Thymus (tissue), 14 donors: ENCODE measurements at places on chromosomes 2 and 18. TPM values are rescaled to one million over a fixed set of nuclear protein-coding genes. Genes with fewer than 3 reads are reported as not detected.

DNA sequence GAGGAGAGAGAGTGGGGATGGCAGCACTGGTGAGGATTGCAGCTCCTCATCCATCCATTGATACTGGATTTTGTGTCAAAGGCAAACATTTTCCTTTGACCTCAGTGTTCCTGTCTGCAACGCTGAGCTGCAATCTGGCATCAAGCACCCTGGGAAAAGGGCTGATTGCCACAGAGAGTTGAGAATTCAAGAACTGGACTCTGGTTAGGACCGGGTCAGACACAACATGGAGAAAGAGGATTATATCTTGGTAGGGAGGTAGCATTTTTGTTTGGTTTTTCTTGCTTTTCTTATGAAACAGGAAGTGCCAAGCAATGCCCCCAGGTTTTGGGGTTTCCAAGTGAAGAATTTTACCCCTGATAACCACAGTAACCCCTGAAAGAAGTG is 81.9 kb upstream of the PKDCC start:
- DNase-seq, result no peak
- H3K4me3 ChIP-seq, result no peak overlapping the region
- no peaks in the 10 kb centered on the region for H3K27me3 ChIP-seq
- H3K4me1 ChIP-seq, result peaks cover 49% of the 10 kb centered on the region
- H3K27ac ChIP-seq, result peak overlapping the region; percentile 66

DNA sequence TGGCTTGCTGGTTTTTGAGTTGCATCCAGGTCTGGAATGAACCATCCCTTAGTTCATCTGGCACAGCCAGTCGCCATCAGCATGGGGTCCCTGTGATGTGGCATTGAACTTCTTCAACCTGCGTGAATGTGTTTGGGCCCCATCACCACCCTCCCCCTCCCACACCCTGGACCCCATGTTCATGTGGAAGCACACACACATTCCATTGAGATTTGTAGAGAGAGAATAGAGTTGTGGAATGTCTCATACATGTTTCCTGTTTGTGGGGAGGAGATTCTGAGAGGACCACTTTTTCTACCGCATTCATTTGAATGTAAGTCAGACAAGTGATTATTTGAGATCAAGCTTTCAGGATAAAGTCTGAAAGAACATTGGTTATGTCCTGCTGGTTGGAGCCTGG is 117.6 kb upstream of the EML6 start:
- peaks cover 57% of the 10 kb centered on the region for H3K4me1 ChIP-seq
- H3K36me3 ChIP-seq, result peaks cover 3% of the 10 kb centered on the region
- no peaks in the 10 kb centered on the region for H3K27me3 ChIP-seq
- H3K27ac ChIP-seq, result peak overlapping the region; percentile 40
- no peak for DNase-seq
- no peak overlapping the region for H3K4me3 ChIP-seq

DNA sequence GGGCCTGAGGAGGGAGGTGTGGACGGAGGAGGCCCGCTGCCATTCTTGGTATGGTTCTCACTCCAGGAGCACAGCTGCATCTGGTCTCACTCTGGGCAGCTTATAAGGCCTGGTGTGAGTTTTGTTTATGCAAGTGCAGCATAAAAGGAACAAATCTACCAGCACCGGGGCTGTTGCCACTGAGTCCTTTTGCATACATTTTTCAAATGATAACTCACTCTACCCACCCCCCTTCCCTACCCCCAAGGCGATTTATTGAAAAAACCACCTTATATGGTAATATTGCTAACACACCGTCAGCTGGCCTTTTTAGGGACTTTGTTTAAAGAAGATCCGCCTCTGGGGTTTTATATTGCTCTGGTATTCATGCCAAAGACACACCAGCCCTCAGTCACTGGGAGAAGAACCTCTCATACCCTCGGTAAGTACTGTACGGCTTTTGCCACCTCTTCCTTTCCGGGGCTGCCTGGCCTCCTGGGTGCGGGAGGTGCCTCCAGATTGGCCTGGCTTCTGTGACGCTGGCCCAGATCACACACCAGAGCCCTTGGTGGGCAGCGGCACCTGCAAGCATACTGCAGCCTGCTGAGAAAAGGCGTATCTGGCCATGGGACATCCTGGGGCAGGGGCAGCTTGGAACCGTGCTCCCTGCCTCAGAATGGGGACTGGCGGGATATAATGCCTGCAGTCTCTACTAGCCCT is at the start of gene ACTG2:
Gene ACTG2, plus strand, starts transcription at position 378 of the 699 bp plus-strand sequence. CDS start 8,304 bp downstream, outside the sequence.
- H3K27ac ChIP-seq, result no peak within 1 kb of the TSS
- H3K27me3 ChIP-seq, result no peaks in the 10 kb centered on the region
- H3K4me3 ChIP-seq, result no peak within 1 kb of the TSS
- H3K4me1 ChIP-seq, result peaks cover 8% of the 10 kb centered on the region

GRCh38 chr2:222255090-222255489 is 43.7 kb downstream of the PAX3 start:
- no peak overlapping the region for H3K4me3 ChIP-seq
- DNase-seq, result no peak
- H3K36me3 ChIP-seq, result no peaks in the 10 kb centered on the region
- peaks cover 5% of the 10 kb centered on the region for H3K27me3 ChIP-seq
- no peaks in the 10 kb centered on the region for H3K4me1 ChIP-seq

DNA sequence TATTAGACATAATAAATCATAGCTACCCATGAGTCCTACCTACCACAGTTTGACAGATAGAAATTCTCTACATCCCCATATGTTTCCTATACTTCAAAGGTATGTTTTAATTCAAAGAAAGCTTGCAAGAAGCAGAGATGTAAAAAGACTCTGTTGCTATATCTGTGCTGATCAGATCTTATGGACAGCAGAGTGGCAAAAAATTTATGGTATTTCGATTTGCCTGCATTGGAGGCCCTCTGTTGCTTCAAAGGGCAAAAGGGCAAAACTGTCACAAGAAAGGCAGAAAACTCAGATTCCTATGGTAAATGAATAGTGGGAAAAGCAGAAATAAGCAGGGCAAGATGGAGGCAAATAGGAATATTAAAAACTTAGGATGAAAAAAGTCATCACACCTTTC is 447.8 kb upstream of the SPHKAP start:
- no peak overlapping the region for H3K4me3 ChIP-seq
- DNase-seq, result no peak
- H3K27ac ChIP-seq, result no peak overlapping the region
- no peaks in the 10 kb centered on the region for H3K27me3 ChIP-seq
- no peaks in the 10 kb centered on the region for H3K36me3 ChIP-seq

GRCh38 chr2:65466551-65466950 is 34.2 kb upstream of the SPRED2 start:
- H3K27me3 ChIP-seq, result no peaks in the 10 kb centered on the region
- no peaks in the 10 kb centered on the region for H3K36me3 ChIP-seq
- H3K27ac ChIP-seq, result no peak overlapping the region

FEV gene
- 0.02 TPM for polyA plus RNA-seq

EPHA4 gene
- 7.8 TPM for polyA plus RNA-seq

ATP8B1 gene
- polyA plus RNA-seq, result 4.3 TPM

AQP4 gene
- polyA plus RNA-seq, result 0.27 TPM
